Neural crest cell (in vitro differentiated cells): ENCODE measurements at places on chromosomes 13 and 19.

DNA sequence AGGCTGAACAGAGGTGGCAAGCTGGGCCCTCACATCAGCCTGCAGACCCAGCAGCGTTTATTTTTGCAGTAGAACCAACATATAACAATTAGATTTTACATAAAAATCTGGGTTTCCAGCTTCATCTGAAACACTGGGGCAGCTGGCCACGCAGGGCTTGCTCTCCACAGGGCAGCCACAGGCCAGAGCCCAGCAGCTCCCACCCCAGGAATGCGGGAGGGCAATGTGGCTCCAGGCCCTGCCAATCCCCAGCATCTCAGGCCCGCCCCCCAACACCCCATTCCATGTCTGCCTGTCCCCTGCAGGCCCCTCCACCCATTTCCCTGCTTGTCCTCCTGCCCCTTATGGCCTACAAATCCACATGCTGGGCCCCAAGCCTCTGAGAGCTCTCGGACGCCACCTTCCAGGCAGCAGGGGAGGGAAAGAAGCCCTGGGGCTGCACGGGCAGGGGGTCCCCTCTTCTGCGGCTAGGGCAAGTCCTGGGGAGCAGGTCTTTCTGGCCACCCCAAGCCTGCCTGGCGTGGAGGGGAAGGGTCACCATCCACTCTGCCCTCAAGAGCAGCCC lies 15.0 kb upstream of the VSTM2B start:
- DNase-seq, result no peak

- DNase-seq, result peak; percentile 62
Observed at GRCh38 chr19:55080121-55080967, 4.7 kb downstream of the EPS8L1 start.

DNA sequence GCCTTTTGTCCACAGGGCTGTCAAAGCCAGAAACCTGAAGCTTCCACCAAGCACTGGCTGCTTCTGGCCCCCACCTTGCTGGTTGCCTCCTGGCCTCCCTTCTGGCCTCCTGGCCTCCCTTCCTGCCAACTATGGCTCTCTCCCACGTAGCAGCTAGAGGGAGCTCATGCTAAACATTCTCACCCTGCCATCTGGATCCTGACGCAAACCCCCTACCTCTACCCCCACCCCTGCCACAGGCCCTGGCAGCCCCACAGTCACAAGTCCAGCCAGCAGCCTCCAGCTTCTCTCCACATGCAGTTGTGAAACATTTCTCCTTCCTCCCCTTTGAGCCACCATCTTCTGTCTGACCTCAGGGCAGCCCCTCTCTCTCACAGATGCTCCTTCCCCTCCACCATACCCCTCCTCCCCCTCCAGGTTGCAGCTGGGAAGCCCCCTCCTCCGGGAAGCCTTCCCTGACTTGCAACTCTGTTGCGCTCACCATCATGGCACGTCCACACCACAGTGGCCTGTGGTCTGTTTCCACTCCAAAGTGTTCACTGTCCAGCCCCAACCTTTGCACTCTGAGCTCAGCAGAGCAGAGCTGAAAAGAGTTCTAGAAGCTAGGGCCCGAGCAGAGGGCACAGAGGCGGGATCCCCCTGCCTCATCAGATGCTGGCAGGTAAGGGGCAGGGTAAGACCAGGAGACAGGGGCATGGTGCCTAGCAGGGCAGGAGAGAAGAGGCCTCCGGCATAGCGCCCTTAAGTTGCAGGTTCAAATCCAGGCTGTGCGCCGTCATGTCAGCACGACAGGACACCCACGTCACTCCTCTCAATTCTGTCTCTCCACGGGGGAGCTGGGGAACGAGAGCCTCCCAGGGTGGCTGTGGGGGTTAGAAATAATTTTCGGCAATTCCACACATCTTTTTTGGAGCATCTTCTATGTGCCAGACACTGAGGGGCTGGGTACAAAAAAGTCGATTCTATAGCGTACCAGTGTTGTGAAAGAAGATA lies 7.3 kb downstream of the ADGRL1 start:
- DNase-seq, result no peak

DNA sequence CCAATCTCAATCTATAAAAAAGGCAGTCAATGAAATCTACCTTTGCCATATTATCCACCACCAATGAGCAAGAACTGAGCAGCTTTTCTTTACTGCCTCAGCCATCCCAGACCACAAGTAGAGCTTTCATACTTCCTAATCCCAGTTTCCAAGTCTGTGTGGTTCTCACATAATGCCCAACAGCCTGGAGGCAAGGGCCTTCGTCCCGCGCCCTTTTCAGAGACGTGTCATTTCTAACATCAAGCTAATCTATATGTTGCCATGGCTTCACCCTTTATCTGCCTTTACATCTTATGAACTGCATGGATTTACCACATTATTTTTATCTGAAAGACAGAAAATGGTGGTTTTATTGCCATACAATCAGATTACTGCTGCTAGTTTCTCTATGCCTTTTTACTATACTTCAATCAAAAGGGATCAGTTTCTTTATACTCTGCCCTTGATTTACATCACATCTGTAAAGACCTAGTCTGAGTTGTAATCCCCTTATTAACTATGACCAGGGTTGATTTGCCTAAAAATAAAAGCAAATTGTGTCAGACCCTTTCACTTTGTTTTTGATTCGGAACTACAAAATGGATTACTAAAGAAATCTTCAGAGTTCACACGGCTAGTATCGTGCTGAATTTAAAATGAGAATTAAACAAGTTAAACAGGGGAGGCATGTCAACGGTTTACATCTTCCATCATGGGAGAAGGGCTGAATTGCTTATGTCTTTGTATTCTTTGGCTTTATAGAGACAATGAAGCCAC lies 5.9 kb downstream of the EFNB2 start:
- no peak for DNase-seq

DNA sequence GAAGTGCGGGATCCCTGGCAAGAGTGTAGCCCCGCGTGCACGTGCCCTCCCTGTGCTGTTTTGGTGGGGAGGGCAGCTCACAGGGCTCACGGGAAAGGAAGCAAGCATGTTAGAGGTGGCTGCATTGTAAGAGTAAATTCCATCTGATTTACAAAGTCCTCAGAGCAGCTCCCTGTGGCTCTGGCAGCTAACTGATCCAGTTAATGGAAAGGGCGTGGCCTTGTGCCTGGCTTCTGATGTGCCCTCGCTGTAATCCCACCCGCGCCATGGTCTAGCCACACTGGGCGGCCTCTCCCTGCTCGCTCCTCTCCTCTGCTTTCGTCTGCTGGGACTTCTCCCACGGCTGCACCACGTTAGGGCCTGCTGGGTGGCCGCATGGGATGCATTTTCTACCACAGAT lies 258.5 kb downstream of the FGF9 start:
- no peak for DNase-seq
